Stimulated activated CD4-positive, alpha-beta T cell treated with anti-CD3 and anti-CD28 coated beads, Interleukin-2, amount 100 ng/mL, for 24 hours (primary cell): ENCODE measurements at places on chromosomes 7 and 10.

GRCh38 chr10:110336111-110336721 is 31.5 kb upstream of the SMNDC1 start:
- DNase-seq: no peak

GRCh38 chr10:77583527-77583926 is 54.1 kb downstream of the KCNMA1 start:
- no peak for DNase-seq

- no peak for DNase-seq
These were observed 43.8 kb downstream of the CYTH3 start for GRCh38 chr7:6228361-6229229.

- peak; percentile 60 for DNase-seq
These were observed 145.3 kb downstream of the CELF2 start for GRCh38 chr10:11162828-11163599.

DNA sequence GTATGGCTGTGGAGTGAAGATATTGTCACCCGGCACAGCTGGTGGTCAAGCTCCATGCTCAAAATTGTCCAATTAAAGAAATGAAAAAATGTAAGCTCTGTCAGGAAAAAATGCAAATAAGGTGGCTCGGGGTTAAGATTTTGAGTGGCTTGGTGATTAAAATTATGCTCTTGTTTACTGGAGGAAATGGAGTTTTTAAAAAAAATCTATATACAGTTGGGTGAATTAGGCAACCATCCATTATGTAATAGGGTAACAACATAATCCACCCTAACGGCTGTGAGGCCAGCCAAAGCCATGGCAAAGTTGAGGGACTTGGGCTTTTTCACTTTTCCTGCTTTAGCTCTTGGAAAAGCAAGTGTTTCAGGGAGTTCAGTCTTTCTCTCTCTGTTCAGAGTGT is 260.8 kb upstream of the HABP2 start:
- DNase-seq: no peak

DNA sequence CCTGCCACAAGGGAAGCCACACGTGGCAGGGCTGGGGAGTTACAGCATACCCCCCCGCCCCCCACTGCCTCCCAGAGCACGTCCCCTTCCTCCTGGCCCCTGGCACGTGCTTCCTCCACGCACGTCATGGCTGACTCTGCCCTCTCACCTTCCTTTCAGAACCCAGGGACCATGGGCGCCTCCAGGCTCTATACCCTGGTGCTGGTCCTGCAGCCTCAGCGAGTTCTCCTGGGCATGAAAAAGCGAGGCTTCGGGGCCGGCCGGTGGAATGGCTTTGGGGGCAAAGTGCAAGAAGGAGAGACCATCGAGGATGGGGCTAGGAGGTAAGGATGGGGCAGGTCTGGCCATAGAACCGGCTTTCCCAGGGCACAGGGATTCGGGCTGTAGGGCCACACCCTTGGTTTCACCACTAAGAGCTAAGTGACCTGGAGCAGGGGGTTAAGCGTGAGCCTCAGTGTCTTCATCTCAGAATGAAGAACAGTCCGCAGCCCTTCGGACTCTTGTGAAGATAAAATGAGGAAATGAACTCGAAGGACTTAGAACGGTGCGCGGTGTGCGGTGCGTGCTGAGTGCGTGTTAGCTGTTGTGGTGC is 2.5 kb downstream of the NUDT1 start:
- DNase-seq: no peak

GRCh38 chr7:15439853-15440252 is 122.0 kb downstream of the AGMO start:
- DNase-seq: no peak

- no peak for DNase-seq
These were observed 1330.4 kb downstream of the XPNPEP1 start for GRCh38 chr10:108592956-108593355.

- peak; percentile 51 for DNase-seq
These were observed 157.2 kb upstream of the ZNF92 start for GRCh38 chr7:65216469-65216868.

DNA sequence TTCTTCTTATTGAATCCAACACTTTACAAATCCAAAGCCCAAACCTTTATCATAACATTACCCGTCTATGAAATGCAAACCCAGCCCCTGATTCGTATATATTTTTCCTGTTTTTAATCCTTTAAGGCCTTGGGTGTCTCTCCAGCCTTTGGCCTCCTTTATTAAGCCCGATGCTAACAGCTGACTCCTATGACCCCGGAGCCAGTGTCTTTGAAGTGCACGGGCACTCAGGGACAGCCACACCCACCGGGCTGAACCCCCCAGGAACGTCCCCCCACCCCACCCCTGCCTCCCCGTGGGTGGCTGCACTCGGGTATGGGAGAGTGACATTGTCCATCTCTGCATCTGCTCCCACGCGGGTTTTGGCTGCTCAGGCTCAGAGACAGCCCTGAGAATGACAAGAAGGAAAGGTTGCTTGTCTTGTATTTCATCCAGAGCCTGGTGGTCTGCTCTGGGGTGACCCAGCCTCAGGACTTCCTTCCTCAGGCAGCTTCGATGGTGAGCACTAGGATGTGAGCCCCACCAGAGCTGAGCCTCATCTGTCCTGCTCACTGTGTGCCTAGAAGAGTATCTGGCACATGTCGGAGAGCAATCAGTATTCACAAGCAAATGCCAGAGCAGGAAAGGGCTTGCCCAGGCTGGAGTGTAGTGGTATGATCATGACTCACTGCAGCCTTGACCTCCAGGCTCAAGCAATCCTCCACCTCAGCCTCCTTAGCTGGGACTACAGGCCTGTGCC is 210.4 kb downstream of the SKIDA1 start:
- no peak for DNase-seq

- no peak for DNase-seq
These were observed 25.8 kb downstream of the TMEM254 start for GRCh38 chr10:80104066-80104926.

- DNase-seq: no peak
These were observed 4.4 kb downstream of the MYO3A start for GRCh38 chr10:25938405-25938804.

GRCh38 chr7:129421717-129422250 is 12.4 kb upstream of the STRIP2 start:
- no peak for DNase-seq

DNA sequence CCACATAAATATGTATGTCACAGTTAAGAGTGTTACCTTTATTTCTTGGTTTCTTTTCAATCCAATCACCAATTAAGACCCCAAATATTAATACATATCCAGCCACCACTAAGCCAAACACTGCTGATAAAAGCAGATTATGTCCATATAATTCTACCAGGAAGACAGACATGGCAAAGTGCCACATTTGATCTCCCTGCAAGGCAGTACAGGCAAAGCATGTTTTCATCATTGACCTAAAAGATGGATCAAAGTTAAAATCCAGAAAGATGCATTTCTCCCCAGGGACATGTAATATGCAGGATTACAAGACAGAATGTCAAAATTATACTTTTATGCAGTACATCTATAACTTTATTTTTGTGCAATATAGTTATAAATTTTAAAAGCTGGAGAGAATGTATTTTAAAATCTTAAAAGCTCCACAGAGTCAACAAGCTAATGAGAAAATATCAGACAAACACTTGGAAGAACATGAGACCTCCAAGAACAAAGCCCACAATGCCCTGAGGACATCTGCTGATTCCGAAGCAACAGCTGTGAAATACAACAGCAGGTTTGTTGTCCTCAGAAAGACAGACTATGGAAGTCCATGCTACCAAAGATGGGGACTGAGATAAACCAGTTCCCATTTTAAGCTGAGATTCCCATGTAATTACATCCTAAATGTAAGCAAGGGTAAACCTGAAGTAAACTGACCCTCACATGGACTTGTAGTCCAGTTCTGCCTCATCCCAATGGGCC is 54.5 kb upstream of the TOMM7 start:
- DNase-seq: no peak

GRCh38 chr10:21184984-21185383 is 287.9 kb upstream of the NEBL start:
- no peak for DNase-seq

DNA sequence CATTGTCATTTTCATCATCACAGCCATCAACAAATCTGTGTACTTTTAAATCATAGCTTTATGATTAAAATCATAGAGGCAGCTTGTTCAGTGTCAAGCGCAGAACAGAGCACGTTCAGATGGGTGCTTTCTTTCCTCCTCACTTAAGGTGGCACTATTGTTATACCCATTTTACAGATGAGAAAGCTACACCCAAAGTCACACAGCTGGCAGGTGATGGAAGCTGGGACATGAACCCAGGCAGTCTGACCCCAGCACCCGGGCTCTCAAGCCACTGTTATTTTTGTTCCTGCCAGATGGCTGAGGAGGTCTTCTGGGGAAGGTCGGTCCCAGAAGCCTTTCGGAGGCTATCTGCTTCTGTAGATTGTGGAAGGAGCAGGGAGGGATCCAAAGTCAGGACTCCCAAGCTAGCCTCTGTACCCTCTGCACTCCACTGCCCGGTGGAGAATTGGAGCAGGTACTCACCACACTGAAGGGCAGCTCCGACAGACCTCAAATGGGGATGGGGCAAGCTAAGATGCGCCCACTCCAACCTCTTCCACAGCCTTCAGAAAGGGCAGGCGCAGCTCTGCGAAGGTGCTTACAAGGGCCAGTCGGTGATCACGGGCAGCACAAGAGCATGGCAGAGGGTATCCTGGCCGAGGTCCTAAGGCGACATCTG is 610 bp downstream of the AVPI1 start:
- DNase-seq: no peak

- DNase-seq: peak; percentile 67
These were observed 2.2 kb upstream of the CUX1 start for GRCh38 chr7:101814991-101815825.

DNA sequence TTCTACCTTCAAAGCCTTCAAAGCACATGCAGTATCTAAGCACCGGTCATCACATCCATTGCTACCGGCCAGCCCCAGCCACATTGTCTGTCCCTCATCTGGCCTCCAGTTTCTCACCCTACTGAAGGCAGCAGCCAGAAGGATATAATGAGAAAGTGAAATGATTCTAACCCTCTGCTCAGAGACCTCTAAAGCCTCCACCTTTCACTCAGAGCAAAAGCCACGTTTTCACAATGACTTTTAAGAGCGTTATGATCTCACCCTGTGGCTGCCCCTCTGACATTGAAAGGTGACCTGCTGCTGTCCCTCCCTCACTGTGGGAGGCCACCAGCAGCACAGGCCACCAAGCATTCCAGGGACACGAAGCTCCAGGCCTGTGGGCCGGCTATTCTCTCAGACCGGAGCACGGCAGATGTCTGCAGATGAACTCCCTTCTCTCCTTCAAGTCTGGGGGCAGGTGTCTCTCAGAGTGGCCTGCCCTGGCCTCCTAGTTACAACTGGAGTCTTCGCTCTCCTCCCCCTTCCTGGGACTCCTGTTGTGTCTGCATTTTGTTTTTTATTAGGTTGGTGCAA is 94.9 kb upstream of the EEPD1 start:
- DNase-seq: no peak

DNA sequence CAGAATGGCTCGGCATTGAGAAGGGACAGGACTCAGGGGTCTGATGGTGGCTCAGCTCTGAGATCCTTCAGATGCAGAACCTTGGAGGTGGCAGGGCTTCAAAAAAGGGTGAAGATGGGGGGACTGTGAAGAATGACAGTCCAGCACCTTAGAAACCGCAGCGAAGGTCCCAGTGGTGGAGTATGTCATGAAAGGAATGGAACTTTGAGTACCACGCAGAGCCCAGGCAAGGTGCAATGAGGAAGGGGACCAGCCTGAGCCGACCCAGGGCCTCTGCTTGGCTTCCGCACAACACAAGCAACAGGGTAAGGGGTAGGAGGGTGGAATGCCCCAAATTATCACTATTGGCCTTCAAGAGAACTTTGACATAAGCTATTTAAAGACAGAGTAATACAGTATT is 8.2 kb upstream of the GPAM start:
- DNase-seq: no peak

DNA sequence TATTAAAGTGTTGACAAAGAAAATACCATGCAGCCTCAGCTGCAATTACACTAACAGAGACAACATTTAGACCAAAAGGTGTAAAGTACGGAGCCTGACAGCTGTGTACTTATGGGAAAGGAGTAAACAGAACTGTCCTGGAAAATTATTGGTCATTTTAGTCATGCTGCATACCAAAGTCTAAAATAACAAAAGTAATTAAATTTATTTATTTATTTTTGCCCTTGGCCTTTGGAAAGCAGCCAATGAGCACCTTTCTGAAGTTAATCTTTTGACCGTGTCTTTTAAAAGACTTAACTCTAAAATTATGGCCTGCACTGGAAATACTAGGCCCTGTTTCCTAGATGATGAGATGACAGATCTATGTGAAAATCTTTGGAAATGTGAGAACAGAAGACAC is 597.6 kb downstream of the NXPH1 start:
- no peak for DNase-seq

DNA sequence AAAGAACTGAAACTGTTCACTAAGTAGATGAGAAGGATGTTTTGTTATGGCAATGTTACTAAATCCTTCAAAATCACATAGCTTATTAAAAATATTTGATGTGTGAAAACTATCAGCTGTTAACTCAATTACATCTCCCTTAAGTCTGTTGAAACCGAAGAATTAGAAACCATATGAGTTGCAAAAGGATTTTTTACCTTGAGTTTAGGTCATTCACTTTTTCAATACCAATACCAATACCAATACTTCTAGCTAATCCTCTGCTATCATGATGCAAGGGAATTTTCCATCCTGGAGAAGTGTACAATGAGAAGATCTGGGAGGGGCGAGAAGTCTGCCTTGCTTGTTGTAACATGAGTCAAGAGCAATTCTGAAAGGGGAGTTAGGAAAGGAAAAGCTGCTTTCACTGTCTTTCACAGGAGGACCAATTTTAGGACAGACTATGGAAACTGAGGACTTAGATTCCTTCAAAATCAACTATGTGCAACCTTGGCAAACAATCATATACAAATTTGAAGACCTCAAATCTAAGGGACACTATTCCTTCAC is 199.7 kb downstream of the IMMP2L start:
- no peak for DNase-seq

- DNase-seq: no peak
These were observed 457.3 kb downstream of the ETV1 start for GRCh38 chr7:13532028-13532753.

DNA sequence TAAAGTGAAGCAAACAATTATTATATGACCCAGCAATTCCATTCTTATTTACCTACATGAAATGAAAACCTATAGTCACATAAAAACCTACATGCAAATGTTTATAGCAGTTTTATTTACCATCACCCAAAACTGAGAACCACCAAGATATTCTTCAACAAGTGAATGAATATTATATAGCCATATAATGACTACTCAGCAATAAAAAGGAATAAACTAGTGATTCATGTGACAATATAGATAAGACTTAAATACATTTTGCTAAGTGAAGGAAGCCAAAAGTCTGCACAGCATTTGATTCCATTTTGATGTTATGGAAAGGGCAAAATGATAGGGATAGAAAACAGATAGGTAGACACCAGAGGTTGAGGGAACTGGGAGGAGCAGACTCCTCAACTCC is 31.7 kb downstream of the PODXL start:
- no peak for DNase-seq

DNA sequence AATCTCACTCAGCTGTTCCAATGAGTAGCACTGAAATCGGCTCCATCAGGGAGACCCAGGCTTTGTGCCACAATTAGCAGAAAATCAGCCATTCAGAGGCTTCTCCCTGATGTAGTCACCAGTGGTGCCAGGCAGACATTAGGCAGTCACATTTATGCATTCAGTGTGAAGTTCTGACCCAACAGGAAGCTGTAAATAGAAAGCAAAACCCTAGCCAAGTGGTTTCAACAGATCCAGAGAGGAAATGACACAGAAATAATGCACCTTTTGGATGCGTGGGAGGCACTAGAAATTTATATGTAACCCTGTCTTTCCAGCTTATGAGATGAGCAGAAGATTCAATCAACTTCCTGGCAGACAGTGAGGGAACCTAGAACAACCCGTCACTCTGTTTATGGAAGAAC is 186.4 kb downstream of the PDE1C start:
- DNase-seq: no peak

- no peak for DNase-seq
These were observed 34.8 kb downstream of the SLC25A13 start for GRCh38 chr7:96287132-96287531.
